Stimulated activated CD8-positive, alpha-beta memory T cell treated with anti-CD3 and anti-CD28 coated beads, Interleukin-2, amount 100 ng/mL, for 1 hour (primary cell): ENCODE measurements at places on chromosomes 11 and 22.

DNA sequence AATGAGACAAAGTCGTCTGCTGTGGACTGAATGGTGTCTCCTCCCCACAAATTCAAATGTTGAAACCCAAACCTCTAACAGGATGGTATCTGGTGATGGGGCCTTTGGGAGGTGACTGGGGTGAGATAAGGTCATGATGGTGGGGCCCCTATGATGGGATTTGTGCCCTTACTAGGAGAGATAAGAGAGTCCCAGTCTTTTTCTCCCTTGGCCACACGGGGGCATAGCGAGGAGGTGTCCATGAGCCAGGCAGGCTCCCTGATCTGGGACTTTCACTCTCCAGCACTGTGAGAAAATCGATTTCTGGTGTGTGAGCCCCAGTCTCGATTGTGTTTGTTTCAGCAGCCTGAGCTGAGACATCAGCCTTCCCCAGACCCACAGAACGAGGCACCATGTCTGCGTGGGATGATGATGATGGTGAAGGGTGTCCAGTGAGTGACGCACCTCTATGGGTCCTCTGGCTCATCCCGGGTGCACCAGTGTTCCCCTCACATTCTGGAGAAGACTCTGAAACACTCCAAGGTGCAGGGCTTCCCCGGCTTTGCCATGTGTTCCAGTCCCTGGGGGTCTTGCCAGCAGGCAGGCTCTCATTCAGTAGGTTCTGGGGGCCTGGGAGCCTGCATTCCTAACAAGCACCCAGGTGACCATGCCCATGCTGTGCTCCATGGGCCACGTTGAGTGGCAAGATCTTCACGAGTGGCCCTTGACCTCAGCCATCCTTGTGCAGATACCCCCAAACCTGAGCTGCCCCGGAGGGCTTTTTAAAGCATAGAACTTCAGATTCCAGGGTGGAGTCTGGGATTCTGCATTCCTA, 363.0 kb downstream of the CTTN start:
- DNase-seq: no peak

- no peak for DNase-seq
Observed at GRCh38 chr11:129146191-129146590, 45.9 kb downstream of the ARHGAP32 start.

- DNase-seq: no peak
Observed at GRCh38 chr11:62472063-62472884, 53.4 kb downstream of the SCGB1A1 start.

- DNase-seq: no peak
Observed at GRCh38 chr11:2586793-2587131, 113.0 kb downstream of the KCNQ1OT1 start.

- DNase-seq: no peak
Observed at GRCh38 chr11:46006418-46007070, 84.1 kb downstream of the LARGE2 start.

DNA sequence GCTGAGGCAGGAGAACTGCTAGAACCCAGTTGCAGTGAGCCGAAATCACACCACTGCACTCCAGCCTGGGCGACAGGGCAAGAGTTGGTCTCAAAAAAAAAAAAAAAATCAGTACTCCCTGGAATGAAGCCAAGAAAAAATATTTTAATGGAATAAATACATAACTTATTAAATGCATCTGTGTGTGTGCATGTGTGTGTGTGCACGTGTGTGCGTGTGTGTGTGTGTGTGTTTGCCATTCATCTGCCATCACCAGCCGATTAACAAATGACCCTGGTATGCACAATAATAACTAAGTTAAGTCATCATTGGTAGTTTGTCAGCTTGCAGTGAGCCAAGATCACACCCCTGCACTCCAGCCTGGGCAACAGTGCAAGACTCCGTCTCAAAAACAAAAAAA, 35.0 kb upstream of the SCGB1A1 start:
- no peak for DNase-seq

- DNase-seq: no peak
Observed at GRCh38 chr22:44243761-44244160, 63.0 kb downstream of the PARVG start.

GRCh38 chr11:130125638-130126037, 33.9 kb upstream of the ST14 start:
- DNase-seq: no peak

- DNase-seq: no peak
Observed at GRCh38 chr11:9651899-9652748, 11.8 kb upstream of the SWAP70 start.

DNA sequence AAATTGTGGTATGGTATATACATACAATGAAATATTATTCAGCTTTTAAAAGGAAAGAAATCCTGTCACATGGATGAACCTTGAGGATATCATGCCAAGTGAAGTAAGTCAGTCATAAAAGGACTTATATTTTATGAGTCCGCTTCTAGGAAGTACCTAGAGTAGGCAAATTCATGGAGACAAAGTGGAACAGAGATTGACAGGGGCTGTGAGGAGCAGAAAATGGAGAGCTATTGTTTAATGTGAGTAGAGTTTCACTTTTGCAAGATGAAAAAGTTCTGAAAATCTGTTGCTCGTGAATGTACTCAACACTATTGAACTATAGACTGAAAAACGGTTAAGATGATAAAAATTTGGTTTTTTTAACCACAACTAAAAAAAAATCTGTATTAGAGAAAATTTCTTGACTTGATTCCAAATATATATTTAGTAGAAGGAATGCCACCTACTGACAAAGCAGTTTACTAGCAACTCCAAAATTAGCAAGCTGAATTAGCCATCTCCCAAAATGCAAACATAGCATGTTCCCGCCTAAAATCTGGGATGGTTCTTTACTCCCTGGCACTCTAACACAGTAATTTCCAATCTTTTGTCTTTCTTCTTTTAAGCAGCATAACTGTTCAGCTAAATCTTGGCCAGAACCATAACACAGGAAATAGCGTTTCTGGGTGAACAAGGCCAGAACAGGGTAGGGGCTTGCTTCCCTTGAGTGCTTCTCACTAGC, 1.5 kb downstream of the UFD1 start:
- no peak for DNase-seq

DNA sequence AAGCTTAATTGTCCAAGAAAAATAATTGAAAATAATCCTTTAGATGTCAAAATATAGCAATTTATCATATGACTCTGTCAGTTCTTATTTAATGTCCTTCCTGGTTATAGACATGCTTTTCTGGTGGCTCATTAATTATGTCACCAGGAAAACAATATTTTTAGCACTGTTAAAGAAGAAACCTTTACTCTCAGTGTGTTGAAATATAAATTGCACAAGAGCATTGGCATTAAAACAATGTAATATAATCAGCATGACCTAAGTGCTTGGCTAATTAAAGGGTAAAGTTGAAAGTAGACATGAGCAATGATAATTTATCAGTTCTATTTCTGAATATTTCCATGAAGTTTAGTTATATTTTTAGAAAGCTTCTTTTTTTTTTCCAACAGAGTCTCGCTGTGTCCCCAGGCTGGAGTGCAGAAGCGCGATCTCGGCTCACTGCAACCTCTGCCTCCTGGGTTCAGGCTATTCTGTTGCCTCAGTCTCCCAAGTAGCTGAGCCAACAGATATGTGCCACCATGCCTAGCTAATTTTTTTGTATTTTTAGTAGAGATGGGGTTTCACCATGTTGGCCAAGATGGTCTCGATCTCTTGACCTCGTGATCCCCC, 232.3 kb downstream of the JRKL start:
- DNase-seq: no peak

DNA sequence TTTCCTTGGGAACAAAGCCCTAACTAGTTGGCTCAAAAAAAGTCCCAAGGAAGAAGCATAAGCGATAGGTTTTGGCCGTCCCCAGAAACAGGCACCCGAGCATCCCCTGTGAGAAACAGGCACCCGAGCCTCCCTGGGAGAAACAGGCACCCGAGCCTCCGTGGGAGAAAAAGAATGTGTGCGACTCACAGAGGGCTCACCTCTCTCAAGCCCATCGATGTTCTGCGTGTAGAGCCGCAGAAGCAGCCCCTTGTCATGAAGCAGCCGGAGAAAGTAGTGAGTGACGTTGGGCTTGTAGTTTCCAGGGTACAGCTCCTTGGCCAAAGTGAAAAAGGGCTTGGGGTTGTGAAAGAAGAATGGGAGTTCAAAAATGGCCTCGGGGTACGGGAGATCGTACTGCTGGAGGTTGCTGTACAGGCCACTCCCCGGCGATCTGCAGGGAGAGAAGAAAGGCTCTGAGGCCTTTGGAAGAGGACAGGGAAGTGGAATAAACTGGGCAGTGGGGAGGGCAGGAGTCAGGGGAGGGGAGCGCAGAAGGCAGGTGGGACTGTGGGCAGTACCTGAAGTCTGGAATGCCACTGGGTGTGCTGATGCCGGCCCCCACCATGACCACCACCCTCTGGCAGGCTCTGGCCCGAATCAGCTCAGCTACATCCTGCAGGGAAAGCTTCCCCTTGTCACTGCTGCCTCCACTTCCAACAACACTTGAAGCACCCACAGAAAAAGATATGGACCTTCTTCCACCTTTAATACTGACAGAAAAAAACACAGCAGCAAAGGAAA, 3.2 kb downstream of the SIRT3 start:
- no peak for DNase-seq

DNA sequence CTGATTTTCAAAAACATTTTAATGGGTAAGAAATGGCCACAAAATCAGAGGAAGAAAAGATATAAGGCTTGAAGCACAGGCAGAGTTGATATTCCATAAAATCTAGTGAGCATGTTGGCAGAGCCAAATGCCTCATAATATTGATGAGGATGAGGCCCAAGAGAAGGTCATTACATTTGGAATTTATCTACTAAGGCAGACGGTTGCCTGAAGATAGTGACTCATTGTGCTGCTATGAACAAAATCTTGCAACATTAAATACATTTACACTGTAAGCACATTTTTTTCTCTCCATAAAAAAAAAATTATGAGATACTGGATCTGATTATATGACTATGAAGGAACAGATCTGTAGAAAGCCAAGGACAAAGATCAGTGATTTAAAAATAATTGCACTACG, 881.4 kb upstream of the CHORDC1 start:
- DNase-seq: no peak

DNA sequence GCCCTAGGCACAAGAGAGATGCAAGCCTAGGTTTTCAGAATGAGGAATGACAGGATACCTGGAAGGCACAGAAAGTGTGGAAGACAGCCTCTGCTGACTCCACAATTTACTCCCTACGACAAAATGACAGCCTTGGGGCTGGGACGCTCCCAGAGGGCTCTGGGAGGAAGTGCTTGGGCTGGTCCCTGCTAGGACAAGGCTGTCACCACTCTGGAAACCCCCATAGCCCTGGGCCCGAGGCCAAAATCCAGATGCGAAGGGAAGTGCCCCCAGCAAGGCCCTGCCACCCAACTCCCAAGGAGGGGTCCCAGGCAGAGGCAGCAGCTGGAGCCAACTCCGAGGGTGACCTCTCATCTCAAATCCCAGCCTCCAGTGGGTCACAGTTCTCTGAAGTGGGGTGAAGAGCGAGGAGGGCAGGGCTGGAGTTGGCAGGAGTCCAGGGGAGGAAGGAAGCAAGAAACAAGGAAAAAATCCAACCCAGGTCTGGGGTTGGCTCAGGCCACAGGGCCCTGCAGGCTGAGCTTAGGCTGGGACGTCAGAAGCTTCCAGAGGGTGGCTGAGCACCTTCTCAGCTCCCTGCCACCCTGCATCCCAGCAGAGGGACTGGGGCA, 6.3 kb upstream of the CDC42EP2 start:
- no peak for DNase-seq

- DNase-seq: no peak
Observed at GRCh38 chr11:124610295-124610694, 933 bp upstream of the PANX3 start.

GRCh38 chr11:112185883-112186282, 10.6 kb downstream of the BCO2 start:
- DNase-seq: no peak

DNA sequence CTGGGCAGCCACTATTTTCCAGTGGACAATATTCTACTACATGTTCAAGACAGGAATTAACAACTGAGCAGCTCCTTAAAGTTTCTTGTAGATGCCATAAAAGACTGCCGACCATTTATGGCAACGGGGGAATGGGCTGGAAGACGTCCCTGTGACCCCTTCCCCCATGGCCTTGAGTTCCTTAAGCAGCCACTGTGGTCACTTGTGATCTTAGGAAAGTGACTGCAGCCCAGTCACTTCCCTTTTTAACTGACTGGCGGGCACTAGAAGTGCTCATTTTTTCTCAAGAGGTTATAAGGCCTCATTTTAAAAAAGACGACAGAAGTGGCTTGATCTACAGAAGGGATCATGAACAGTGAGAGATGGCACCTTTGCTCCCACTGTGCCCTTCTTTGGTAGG, 153.2 kb upstream of the NARS2 start:
- DNase-seq: no peak

DNA sequence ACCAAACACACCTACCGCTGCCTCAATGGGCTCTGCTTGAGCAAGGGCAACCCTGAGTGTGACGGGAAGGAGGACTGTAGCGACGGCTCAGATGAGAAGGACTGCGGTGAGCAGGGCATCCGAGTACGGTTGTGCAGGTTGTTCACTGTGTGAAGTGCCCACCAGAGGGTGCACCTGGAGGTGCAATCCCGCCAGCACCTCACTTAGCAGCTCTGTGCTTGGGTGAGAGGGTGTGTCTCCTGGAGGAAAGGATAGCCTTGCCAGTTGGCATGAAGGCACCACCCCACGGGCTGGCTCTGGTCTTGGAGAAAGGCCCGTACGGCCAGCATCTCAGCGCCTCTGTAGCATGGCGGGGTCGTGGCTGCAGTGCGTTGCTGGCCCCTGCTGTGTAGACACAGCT, 39.4 kb downstream of the ST14 start:
- DNase-seq: no peak

GRCh38 chr11:747158-748006, at the start of gene TALDO1:
Gene TALDO1 (plus strand): TSS chr11:747464. CDS start chr11:747482, 18 bp downstream.
- DNase-seq: peak; percentile 66

DNA sequence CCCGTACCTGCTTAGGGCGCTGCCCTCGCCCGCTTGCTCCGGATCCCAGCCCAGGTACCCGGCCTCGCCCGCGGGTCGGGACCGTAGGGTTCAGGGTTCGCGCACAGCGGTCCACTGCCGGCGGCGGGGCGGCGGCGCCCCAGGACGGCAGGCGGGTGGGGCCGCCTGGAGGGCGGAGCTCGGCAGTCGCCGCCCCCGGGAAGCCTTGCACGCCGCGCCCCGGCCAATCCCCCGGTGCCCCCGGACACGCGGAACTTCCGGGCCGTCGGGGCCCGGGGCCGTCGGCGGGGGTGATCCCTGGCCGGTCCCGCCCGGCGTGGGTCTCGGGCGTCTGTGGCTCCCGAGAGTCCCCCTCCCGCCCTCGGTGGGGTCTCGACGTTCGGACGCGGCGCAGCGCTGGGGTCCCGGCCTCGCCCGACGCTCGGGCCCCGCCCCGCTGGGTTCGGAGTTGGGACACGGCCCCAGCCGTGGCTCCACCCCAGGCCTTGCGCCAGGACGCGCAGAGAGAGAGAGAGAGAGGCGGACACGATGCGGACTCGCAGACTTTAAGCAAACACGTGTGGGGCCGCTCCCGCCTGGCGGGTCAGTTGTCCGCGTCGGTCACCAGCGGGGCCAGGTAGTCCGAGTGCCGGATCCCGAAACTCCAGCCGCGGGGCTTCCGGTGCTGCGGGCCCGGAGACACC, at the start of gene TYMP:
Gene TYMP, minus strand, starts transcription at position 116 of the 683 bp plus-strand sequence. CDS start 303 bp downstream, outside the sequence.
- DNase-seq: no peak

DNA sequence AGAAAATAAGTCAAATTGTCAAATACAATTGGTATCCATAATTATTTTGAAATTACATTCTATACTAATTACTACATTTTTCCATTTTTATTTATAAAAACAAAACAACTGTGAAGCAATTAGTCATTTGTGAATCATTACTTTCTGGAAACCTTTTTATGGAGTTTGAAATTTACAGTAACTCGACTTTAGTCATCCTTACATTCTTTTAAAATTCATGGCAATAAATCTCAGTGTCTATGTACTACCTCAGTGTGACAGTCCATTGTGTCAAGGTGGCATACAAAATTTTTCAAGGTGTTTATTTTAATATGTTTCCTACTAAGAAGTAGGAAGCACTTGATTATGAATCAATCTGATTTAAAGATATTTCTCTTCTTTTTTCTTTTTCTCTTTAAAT, 1949.4 kb upstream of the RAG2 start:
- DNase-seq: no peak
